Stimulated activated CD4-positive, alpha-beta T cell treated with anti-CD3 and anti-CD28 coated beads, Interleukin-4, amount 100 ng/mL, for 24 hours (primary cell): ENCODE measurements at places on chromosomes 1 and 21.

DNA sequence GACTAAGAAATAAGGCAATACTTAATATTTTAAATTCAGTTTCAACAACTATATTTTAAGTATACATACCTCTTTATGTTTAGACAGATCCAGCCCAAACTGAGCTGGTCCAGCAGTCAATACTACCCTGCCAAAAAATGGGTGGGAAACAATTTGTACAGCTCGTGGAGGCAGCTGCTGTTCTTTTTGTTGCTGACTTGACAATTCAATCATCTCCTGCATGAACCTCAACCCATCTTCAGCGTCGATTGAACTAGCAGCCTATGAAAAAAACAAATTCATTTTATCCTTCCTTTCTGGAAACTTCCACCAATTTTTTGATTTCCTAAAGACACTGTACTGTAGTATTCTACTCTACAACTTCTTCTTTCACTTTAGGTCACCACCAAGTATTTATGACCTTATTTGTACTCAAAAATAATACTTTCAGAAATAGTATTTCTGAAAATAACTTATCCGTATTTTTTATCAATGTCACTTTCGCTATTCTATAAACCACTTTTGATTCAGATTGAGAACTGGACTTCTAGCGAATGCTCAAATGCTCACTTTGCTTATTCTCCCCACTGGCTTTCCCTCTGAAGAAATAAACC, 46.5 kb downstream of the EDEM3 start:
- no peak for DNase-seq

DNA sequence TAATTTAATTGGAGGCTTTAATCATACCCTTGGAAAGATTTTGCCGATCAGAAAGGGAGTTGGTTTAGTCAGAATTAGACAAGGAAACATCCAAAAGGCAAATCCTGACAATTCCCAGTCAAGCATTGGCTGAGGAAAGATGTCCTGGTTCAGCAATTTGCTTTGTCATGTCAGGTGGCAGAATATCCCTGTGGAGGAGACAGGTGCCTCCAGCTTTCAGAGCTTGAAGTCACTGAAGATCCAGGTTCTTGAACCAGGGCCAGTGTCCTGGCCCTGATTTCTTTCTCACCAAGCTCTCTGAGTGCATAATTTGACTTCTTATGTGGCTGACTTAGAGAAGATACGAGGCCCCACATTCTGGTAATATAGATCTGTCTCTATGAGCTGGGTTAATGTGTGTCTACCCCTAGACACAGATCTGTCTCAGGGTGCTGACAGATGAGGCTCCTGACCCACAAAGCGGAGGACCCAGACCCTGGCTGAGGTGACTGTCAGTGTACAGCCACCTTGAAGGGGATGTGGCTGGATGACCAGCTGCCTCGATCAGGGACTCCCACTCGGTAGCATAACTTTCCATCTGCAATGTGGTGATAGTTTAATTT, 118.9 kb downstream of the HHAT start:
- DNase-seq: no peak

GRCh38 chr21:27040738-27041469, 74.0 kb upstream of the ADAMTS5 start:
- no peak for DNase-seq

DNA sequence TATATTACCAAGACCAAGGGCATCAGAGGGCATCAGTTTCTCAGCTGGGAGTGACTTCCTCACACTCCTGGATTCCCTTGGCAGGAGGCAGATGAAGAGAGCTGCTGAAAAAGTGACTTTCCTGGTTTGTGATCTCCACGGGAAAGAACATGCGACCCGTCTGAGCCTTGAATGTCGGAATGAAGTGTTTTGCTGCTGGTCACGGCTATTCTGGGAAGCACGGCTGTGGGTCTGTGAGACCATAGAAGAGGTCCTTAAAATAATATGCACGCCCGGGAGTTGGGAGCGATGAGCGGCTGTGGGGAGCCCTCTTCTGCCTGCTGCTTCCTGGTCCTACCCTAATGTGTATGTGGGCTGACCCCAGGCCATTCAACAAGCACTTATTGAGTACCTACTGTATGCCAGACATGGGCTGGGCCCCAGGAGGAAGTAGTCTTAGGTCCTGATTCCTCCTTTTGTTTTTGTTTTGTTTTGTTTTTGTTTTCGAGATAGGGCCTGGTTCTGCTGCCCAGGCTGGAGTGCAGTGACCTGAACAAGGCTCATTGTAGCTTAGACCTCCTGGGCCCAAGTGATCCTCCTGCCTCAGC, 13.2 kb upstream of the UMODL1 start:
- DNase-seq: no peak

DNA sequence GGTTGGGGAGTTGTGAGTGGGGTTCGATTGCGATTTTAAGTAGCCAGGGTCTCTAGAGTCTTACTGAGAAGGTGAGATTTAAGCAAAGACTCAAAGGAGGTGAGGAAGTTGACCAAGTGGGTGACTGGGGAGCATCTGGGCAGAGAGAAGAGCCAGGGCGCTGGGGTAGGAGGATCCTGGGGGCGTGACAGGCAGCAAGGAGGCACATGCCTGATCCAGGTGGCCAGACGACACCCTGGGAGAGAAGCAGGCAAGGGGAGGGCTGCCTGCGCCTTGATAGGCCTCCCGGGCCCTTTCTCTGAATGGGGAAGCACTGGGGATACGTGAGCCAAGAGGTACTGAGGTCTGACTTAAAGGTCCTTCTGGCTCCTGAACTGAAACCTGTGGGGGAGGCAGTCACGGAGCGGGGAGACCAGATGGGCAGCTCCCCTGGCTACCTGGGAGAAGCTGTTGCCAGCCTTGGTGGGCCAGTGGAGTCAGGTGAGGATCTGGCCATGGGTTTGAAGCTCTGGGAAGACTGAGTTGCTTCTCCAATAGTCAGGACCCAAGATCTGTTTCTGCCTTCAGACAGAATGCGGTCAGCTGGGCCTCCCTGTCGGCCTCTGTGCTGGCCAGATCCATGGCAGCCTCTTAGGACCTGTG, 5.4 kb downstream of the ZBTB48 start:
- DNase-seq: no peak

- DNase-seq: no peak
Observed at GRCh38 chr1:30425046-30425445, 298.3 kb downstream of the MATN1 start.

DNA sequence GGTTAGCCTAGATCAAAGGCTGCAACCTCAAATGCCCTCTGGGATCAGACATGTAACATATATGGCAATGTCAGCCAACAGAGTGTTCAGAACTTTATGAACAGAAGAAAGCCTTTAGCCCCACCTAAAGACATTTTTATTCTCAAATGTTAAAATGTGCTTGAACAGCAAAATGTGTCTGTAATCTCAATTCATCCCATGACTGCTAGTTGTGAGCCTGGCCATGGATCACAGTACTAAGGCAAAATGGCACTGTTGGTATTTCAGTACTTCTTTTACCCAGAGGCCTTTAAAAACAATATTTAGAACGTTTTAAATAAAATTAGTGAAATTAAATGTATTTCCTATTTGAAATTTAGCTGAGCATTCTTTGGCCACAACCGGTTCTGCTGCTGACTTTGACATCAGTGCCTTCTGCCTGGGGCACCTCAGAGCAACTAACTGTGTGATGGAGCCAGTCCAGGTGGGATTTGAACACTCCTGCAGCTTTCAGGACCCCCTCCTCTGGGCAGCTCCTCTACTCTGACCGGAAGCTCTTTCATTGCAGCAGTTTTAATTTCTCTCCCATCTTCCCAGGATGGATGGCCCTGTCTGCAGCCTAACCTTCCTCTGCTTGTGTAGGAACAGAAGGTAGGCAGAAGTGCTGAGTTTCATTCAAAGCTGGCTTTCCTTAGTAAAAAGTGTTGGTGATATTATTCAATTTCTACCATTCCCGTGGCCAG, 68.3 kb upstream of the NFIA start:
- no peak for DNase-seq

DNA sequence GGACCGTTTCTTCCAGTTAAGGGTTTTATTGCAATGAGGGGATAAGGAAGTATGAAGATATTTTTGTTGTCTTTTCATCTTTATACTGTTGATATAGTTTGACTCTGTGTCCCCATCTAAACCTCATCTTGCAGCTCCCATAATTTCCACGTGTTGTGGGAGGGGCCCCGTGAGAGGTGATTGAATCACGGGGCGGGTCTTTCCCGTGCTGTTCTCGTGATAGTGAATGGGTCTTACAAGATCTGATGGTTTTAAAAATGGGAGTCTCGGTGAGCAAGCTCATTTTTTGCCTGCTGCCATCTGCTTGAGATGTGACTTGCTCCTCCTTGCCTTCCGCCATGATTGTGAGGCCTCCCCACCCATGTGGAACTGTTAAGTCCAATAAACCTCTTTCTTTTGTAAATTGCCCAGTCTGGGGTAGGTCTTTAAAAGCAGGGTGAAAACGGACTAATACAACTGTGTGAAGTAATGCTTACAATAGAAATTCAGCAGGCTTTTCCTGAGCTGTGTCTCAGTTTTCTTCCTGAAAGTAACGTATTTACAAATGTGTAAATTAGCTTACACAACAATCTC, 377.3 kb downstream of the SIPA1L2 start:
- no peak for DNase-seq
